ENCODE measurements at places on chromosomes 3 and 15.

- peak; percentile 74 for DNase-seq
Measured at GRCh38 chr3:127672429-127673190, at the start of gene ABTB1. TSS of gene ABTB1 (plus strand) at chr3:127672952. CDS start at chr3:127673026, 74 bp downstream.

GRCh38 chr3:88267847-88268246 is 118.1 kb downstream of the C3orf38 start:
- DNase-seq, result no peak

GRCh38 chr15:71385026-71385425 is 269.8 kb downstream of the THSD4 start:
- DNase-seq, result no peak

DNA sequence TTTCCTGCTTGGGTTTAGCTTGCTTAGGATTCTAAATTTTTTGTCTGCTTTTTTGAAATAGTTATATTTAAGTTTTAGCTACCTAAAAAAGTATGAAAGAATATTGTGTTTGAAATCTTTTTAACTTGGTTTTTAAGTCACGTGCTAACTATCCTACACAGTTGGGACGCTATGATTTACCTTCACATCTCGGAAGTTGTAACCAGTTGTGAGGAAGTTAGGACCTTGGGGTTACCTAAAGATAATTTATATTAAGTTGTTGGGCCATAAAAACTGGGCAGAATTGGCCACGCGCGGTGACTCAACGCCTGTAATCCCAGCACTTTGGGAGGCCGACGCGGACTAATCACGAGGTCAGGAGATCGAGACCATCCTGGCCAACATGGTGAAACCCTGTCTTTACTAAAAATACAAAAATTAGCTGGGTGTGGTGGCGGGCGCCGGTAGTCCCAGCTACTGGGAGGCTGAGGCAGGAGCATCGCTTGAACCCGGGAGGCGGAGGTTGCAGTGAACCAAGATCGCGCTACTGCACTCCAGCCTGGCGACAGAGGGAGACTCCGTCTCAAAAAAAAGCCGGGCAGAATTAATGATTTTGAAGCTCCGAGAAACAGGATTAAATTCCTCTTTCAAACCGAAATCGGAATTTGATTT is 1.0 kb downstream of the ZFAND6 start:
- peak; percentile 66 for DNase-seq

- DNase-seq, result no peak
Measured at GRCh38 chr3:55882006-55882405, 394.9 kb upstream of the WNT5A start.

- peak; percentile 45 for DNase-seq
Measured at GRCh38 chr3:32296251-32297204, 58.0 kb downstream of the CMTM8 start.

Measured in muscle of back (tissue), 13 donors.